ENCODE measurements at places on chromosomes 2 and 18. TPM values are rescaled to one million over a fixed set of nuclear protein-coding genes. Genes with fewer than 3 reads are reported as not detected.

Gene SERPINB11
- total RNA-seq, result not detected

GRCh38 chr2:127081826-127082633 is 24.9 kb downstream of the BIN1 start:
- no peak for DNase-seq

DNA sequence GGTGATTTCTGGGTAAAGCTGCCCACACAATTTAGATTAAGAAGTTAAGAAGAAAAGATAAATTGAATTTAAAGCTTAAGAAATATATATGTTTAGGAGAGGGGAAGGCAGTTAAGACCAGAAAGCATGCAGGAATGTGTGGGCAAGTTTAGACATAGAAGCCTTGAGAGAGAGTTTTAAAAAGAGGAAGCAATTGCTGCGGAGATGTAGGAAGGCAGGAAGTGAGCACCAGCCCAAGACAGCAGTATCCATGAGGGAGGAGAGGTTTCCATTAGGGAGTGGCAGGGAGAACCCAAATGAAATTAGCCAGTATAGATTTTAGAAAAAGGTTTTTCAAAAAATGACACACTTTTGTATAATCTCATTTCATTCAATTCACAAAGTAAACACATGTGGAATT is 24.3 kb downstream of the DSC2 start:
- DNase-seq, result no peak

Gene CRYGC
- total RNA-seq, result not detected

GRCh38 chr2:232502511-232502910 is 14.9 kb upstream of the ECEL1 start:
- no peak for DNase-seq

DNA sequence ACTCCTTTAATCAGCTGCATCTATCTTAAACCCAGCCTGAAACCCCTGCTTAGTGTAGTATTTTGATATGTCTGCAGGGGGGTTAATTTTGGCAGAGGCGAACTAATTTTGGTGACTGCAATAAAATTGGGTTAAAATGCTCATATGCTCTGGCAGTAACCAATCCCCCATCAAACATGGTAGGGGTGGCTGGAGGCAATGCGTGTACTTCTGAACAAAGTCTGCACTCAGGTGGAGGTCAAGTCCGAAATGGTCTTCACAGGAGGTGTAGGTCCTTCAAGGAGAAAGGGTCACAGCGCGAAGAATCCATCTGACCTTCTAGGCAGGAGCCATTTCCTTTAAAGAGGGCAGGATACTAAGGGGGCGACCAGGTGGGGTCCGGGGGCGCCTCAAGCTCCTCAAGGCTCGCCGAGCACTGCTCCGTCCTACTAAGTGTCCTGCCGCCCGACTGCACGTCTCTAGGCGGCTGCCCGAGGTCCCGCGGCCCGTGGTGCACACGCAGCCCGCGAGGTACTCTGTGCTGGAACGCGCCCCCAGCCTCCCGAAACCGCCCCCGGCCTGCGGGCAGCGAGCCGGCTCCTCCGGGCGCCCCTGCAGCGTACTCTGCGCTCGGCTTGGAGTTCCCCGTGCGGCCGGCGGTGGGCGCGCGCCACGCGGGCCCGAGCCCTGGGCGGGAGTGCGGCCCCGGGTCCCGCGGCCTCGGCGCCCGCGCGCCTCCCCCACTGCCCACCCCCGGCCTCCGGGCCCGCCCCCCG is 1.7 kb upstream of the LDLRAD4 start:
- no peak for DNase-seq

- DNase-seq, result no peak
These were observed 69.6 kb downstream of the MDH1 start for GRCh38 chr2:63658176-63658968.

GRCh38 chr2:84652431-84652830 is 136.1 kb downstream of the DNAH6 start:
- no peak for DNase-seq

All from cardiac muscle cell (in vitro differentiated cells and primary cell).